ENCODE measurements at places on chromosomes 4 and X.

DNA sequence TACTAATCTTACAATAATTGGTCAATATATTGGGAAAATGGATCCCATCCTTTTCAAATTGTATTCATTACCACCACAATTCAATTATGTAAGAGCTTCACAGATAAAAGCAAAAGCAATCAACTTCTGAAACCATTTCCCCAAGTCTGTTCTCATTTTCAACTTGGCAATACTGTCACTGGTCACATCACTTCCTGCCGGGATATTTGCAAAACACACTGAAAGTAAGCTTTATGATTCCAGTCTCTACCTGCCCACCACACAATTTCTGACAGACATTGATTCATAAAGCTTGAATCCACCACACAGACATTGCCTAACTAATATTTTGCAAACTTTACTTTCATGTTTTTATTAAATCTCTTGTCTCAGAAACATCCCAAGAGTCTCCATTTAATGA is 53.6 kb downstream of the LIN54 start:
- no peak for DNase-seq

- no peak for DNase-seq
These were observed 58.0 kb downstream of the ENPEP start for GRCh38 chr4:110533940-110534339.

DNA sequence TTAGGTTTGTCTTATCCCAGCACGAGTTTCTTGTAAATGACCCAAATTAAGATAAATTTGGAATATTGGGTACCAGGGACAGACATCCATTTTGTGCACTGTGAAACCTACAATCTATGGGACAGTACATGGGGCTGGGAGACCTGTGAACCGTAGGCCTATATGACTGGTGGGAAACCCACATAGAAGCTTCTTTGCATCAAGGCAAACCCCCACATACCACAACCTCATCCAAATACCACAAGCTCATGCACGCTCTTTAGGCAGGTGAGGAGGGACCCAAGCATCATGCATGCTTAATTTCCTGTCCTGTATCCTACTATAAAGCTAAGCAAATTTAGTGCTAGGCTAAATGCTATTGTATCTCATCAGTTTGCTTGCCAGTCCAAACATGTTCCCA is 47.8 kb downstream of the NIPAL1 start:
- DNase-seq, result no peak

DNA sequence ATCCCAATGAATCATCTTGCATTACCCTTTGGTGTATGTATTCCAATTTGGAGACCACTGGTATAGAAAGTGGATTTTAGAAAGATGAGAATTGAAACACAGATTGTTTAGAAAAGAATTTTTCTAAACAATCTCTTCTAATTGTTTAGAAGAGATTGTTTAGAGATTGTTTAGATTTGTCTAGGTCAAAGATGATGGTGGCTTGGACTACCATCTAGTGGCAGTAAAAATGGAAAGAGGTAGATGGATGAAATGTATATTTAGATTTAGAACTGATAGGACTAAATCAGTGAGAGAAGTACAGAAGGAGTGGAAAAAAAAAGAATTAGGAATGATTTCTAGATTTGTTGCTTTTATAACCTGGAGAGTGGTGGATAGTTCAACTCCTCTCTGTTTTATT is 70.6 kb downstream of the ARSJ start:
- DNase-seq, result no peak

DNA sequence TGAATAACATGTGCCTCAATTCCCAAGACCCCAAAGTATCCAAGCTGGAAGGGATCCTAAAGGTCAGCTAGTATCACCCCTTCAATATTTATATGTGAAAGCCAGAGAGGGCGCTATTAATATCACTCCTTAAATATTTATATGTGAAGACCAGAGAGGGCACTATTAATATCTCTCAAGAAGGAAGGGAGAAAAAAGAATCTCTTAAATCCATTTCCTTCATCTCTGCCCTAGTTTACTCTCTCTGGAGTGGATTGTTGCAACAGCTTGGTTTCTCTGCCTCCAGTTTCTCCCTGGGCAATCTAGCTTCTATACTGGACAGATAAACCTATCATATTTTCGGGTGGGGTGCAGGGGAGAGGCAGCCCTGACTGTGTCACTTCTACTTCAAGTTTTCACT is 31.6 kb upstream of the MSN start:
- DNase-seq, result no peak

DNA sequence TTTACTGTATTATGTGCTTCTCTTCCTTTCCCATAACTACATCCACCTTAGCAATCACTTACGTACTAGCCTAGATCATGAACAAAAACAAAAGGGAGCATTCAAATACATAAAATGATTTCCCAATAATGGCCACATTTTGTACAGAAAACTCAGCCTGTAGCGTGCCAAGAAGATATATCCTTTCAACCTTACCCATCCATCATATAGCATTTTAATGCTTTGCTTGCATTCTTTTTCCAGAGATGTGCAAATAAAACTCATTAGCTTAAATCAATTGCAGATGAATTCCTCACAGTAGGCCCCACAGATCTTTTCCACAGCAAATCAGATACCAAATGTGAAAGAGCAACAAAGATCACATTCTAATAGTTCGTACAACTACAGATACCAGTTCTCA is 20.8 kb downstream of the GRSF1 start:
- no peak for DNase-seq

- no peak for DNase-seq
These were observed 123.2 kb upstream of the KCNIP4 start for GRCh38 chr4:22071749-22072148.

GRCh38 chrX:153794897-153795816 is 689 bp downstream of the SSR4 start:
- no peak for DNase-seq

- DNase-seq, result no peak
These were observed 38.7 kb upstream of the SH3RF1 start for GRCh38 chr4:169309326-169309967.

Data from naive B cell (primary cell).